ENCODE measurements at places on chromosomes 16 and 17.

DNA sequence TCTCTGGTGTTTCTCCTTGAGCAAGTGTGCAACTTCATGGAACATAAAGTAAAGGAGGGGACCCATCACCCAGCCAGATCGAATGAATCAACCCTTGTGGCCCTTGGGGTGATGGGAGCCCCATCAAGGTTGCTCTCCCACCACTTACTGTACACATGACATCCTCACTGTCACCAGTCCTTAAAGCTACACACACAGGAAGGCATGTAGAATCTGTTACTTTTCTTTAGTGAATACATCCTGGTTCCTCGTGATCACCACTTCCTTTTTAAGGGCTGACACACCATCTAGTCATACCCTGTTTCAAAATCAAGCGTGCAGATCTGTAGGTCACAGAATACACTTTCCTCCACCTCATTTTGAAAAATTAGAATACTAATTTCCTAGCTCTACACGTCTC is 22.6 kb upstream of the MPHOSPH6 start:
- peak; percentile 89 for DNase-seq

DNA sequence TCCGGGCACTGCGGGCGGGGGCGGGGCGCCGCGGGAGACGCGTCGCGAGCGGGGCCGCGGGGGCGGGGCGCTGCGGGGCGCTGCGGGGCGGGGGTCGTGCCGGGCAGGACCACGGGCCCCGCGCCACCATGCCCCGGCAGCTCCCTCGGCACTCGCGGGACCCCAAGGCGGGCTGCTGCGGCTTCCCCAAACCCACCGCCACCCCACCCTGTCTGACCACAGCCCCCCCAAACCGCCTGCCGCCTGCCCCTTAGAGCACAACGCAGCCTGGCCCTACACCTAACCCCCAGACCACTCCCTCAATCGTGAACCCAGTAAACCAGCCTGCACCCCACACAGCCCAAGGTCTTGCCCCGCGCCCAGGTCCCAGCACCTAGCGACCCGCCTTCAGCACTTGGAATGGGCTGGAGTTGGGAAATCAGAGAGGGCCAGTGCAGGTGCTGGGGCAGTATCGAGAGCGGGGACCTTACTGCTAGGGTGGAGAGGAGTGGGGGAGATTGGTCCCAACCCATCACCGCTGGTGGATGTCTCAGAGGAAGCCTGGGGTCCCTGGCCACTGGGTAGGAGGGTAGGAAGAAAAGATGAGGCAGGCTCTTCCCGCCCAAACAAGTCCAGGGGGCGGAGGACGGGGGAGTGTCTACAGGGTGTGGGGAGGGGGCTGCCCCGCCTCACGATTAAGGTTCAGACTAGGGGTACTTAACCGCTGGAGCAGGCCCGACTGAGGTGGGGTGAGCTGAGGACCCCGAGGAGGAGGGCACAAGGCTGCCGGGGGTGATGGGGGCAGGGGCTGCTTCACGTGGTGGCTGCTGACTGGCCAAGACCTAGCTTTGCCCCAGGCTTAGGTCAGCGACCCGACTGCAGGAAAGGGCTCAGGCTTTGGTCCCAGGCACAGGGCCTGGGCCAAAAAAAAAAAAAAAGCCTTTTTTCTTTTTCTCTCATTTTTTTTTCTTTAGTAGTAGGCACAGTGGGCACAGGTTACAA is 539 bp upstream of the VAMP2 start:
- no peak for DNase-seq

DNA sequence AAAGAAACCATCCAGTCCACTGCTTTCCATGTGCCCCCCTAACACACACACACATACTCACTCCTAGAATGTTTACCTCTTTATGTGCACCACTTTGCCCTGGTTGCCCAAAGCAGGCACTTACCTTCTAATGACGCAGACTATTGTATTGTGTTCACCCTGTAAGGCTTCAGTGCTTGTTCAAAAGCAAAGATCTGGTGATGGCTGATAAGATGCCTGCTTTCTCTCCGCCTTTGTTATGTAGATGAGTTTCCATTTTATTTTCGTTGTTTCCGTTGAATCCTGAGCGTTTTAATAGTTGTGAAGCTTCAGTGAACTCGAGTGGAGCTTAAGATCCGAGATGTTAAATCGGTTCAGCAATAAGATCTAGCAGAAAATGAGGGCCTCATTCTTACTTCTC is 452.7 kb downstream of the TMEM114 start:
- DNase-seq, result no peak

GRCh38 chr16:26729951-26730541 is 336.7 kb upstream of the C16orf82 start:
- no peak for DNase-seq

GRCh38 chr17:15448580-15448956 is 18.9 kb downstream of the CDRT4 start:
- no peak for DNase-seq

DNA sequence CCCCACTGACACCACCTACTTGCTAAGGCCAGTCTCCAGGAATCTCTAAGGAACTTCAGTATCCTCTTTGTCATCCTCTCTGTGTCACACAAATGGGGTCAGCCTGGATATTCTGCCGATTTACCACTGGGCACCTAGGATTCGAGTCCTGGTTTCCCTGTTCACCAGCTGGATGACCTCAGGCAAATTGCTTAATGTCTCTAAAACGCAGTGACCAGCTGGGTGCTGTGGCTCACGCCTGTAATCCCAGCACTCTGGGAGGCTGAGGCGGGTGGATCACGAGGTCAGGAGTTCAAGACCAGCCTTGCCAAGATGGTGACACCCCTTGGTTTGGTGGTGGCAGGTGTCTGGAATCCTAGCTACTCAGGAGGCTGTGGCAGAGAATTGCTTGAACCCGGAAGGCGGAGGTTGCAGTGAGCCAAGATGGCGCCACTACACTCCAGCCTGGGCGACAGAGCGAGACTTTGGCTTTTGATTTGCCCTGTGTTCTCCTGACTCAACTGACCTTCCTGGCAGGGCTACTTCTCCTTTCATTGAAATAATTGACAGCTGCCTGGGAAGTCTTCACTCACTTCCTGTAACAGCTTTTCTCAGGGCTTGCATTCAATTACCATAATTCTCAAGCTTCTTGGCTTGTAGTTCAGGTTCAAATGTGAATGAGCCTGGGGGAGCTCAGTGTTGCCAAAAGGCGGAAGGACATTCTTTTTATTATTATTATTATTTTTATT is 15.4 kb downstream of the SYCE1L start:
- DNase-seq, result peak; percentile 27

GRCh38 chr16:68074850-68075555 is 10.2 kb upstream of the NFATC3 start:
- peak; percentile 50 for DNase-seq

GRCh38 chr16:89553733-89554132 is 6.7 kb upstream of the RPL13 start:
- no peak for DNase-seq

DNA sequence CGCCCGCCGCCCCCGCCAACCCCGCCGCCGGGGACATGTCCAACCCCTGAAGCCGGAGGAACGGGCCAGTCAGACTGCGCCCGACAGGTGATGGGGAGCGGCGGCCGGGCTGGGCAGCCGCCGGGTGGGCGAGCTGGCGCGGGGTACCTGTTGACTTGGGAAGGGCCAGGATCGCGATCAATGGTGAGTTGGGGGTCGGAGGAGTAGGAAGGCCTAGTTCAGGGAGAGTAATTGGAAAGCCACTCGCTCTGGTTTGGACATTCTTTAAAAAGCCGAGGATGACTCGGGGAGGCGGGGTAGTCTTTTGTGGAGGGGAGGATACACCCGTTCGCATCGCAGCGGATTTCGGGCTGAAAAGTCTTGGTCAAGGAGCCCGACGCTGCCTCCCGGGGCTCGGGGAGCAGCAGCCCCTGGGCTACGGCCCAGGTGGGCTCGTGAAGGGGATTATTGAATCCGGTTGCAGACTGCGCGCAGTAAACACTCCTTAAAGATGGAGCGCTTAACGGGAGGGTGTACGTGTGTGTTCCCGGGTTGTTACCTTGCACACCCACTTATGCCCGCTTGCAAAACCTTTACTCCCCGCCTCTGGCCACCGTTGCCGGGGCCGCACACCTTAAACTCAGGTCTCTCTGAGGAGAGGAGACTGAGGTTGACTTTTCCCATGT is 123.8 kb downstream of the GOSR1 start:
- DNase-seq, result no peak

GRCh38 chr16:12314653-12315185 is 338.2 kb downstream of the SNX29 start:
- peak; percentile 33 for DNase-seq

GRCh38 chr17:42518755-42519545 is 17.1 kb upstream of the NAGLU start:
- DNase-seq, result no peak

DNA sequence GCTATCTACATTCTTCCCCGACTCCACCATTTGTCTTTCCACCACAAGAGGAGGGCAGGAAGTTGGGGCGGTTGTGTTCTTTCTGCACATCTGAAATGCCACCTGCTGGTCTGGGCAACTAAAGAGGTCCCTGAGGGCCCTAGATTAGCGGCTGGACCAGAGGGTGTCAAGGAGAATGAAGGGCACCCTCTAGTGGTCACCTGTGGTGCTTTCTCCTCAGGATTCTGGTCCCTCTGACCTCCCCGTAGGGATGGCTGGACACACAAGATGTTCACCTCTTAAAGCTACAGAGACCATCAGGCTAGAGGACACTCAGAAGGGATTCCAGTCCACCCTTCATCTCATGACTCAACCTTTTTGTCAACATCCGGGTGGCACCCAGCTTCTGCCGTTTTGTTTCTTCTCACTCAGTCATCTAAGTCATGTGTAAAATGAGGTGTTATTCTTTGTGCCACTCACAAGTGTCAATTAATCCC is 2.9 kb upstream of the SCIMP start:
- peak; percentile 85 for DNase-seq

DNA sequence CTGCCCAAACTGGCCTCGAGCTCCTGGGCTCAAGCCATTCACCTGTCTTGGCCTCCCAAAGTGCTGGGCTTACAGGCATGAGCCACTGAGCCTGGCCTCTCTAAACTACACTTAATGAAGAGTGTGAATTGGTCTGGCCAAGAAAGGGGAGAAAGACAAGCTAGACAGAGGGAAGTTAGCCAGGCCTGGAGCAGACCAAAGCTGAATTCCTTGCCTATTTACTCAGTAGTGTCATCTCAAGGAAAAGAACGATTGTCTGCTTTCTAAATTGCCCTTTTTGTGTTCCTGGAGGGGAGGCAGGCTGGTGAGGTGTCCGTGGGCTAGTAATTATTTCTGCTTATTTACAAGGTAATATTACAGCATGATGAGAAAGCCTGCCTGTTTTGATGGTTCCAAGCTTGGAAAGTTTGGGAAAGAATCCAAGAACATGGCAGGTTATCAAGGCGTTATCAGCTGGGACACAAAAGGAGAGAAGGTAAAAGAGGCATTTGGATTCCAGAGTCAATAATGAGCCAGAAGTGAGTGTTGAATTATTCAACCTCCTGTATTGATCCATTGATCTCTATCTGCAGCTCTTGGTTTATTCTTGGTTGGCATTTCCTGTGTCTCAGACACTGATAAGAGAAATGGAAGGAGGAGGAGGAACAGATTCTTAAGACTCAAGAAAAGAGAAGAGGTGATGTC is 6.3 kb upstream of the CBFB start:
- no peak for DNase-seq

DNA sequence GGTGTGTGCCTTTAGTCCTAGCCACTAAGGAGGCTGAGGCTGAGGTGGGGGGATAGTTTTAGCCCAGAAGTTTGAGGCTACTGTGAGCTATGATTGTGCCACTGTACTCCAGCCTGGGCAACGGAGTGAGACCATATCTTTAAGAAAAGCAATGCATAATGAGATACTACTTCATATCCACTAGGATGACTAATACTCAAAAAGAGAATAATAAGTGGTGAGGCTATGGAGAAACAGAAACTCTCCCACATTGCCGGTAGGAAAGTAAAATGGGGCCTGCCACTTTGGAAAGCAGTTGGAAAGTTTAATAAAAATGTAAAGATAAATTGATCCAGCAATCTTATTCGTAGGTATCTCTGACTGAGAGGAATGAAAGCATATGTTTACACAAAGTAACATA is 4.6 kb upstream of the NPIPB2 start:
- DNase-seq, result no peak

DNA sequence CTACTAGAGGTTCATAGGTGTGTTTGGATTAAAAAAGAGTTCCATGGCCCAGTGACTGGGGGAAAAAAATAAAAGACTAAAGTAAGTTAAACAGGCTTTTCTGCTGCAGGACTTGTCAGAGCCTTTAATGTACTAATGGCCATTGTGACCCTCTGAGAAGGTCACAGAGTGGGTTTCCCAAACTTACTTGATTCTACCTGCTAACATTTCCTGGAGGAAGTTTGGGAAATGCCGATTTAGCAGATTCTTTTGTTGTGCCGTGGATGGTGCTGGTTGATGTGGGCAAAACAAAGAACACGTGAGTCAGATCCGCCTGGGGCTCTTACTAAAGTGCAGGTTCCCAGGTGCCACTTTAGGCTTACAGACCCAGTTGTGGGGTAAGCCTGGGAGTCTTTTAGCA is 13.6 kb upstream of the STH start:
- DNase-seq, result no peak

- DNase-seq, result no peak
These were observed 6.5 kb upstream of the C16orf74 start for GRCh38 chr16:85757341-85757822.

GRCh38 chr17:14580499-14580898 is 279.6 kb downstream of the HS3ST3B1 start:
- DNase-seq, result no peak

GRCh38 chr16:50377001-50377400 is 8.2 kb upstream of the BRD7 start:
- DNase-seq, result peak; percentile 56

DNA sequence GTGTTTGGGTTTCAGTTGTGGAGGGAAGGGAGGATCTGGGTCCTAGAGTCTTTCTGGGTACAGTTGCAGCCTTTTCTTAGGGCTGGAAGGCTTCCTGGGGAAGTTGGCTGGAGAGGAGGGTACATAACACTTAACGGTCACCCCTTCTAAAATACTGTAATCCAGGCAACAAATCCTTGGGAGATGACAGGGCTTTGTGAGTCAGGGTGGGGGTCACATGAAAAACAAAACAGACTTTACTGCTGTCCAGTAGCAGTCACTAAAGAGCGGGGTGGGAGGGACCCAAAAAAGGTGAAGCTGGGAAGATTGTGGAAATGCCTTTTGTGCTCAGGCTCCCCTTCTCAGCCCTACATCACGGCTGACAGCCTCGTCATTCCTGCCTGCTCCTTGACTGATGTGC is 6.3 kb downstream of the SAP30BP start:
- no peak for DNase-seq

DNA sequence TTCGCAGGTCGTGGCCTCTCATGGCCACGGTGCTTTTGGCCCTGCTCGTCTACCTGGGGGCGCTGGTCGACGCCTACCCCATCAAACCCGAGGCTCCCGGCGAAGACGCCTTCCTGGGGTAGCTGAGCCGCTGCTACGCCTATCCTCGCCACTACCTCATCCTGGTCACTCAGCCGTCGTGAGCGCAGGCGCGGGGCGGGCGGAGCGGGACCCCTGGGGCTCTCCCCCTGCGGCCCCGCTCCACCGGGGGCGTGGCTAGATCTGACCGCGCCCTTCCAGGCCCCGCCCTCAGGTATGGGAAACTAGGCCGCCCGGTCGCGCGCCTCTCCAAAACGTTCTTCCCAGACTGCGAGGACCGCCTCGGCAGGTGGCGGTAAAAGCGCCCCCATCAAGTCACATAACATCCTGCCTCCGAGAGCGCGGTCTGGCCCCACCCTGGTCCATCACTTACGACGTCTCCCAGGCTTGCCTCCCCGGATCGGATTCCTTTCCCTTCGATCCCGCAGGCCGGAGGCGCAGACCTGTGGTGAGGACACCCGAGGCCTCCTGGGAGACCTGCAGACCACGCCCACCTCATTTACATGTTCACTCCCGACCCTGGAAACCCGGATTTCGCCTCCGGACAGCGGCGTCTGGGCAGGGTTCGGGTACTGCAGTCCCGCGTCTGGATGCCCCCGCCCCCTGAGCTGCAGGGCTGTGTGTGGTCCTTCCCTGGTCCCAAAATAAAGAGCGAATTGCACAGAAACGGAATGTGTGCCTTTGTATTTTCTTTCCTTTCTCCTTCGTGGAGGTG is 91.5 kb upstream of the TMEM97 start:
- peak; percentile 6 for DNase-seq
